Activated CD4-positive, alpha-beta T cell treated with anti-CD3 and anti-CD28 coated beads for 36 hours (primary cell): ENCODE measurements at places on chromosomes 2 and 18.
A peak's percentile ranks its signal among the peaks of the same experiment; 100 is the strongest.

DNA sequence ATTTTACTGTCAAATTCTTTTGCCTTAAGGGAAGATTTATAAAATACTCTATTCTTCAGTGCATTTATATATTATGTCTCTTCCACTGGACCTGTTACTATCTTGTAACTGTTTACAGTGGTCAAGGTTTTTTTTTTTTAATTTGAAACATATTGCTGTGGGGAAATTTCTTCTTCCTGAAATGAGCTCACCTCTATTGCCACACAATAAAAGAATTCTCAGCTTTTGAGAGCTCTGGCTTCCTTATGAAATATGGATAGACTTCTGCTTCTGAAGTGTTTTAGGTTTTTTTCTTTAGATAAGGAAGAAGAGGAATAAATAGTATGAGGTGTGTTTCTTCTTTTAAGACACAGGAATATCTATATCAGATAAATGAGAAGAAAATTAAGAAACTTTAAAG lies 7.7 kb downstream of the VRK2 start:
- DNase-seq: no peak

DNA sequence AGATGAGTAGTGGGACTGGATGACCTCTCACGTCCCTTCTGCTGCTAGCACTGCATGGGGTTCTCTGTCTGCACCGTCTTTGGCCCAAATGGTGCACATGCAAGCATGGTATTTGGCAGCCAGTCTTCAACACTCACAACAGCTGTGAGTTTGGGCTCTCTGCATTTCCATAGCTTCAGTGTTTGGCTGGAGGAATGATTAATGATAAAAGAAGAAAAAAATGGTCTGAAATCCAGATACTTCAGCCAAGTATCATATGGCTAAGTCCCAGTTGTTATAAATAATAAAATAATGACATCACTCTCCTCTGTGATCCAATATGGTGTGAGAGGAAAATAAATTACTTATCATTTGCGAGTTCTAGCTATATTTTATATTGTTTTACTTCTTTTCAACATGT lies 173.3 kb downstream of the DCDC2C start:
- no peak for DNase-seq

DNA sequence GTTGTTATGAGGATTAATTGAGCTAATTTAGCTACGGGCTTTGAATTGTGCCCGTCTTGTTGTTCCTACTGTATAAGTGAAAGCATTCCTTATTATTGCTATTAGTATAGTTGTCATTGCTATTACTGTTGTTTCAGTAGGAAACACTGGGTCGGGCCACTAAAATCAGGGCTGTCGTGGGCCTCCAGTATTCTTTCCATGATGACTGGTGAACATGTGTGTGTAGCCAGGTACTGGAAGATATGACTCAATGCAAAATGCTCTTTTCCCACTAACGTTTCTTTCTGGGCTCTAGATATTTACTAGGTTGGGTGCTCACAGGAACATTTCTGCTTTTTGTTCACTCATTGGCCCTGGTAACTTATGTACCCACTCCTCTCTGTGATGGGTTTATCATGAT lies 4.9 kb downstream of the TTL start:
- peak; percentile 51 for DNase-seq

DNA sequence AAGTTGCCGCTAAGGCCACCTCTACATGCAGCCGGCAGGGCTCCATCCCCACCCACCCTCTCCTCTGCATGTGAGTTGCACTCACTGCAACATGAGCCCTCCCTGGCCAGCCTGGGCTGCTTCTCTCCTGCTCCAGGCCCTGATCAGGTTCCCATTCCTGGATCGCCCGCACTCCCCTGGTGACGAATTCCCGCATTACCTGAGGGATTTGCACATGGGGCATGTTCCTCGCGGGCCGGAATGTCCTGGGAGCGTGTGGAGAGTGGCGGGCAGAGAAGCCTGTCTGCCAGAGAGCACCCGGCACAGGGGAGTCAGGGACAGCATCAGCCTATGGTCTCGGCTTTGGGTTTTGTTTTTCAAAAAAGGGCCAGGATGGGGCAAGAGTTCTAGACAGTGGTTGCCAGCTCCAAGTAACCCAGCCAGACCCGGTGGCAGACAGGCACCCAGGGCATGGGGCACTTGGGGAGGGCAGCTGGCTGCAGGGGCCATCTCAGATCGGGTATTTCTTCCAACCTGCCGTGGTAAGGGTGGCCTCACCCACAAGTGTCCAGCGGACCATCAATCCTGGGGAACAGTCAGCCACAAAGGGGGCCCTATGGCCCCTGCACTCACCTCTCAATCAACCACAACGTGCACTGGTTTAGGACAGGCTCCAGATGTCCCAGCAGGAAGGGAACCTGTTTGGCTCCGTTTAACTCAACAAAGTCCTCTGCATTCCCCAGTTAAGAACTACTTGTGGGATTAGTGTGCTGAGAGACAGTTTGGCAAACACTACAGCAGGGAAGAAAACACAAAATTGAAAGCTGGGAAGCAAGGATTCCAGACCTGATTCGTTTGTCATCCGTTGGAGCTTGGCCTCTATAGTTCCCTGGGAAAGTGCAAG lies 187.7 kb downstream of the SMAD7 start:
- DNase-seq: no peak

- no peak for DNase-seq
Measured at GRCh38 chr18:69217196-69218000, 183.3 kb upstream of the DOK6 start.

GRCh38 chr2:174591740-174592139 lies 5.9 kb downstream of the WIPF1 start:
- DNase-seq: no peak

GRCh38 chr18:23237524-23238151 lies 102.4 kb downstream of the CABLES1 start:
- DNase-seq: peak; percentile 79

DNA sequence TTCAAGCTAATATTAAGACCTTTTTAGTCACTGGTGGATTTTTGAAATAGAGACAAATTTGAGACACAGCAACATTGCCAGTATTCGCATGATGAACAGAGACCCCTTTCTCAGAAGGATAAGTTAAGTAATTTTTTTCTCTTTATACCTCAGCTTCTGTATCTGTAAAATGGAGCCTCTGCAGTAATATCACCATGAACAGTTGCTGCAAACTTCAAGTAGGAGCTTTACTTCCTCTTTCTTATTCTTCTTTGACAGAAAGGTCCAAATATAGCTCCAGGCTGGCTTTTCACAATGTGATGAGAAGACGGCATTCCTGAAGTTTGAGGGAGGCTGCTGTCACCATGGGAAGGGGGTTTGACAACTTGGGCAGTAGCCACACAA lies 158.7 kb downstream of the TDRD15 start:
- DNase-seq: no peak

DNA sequence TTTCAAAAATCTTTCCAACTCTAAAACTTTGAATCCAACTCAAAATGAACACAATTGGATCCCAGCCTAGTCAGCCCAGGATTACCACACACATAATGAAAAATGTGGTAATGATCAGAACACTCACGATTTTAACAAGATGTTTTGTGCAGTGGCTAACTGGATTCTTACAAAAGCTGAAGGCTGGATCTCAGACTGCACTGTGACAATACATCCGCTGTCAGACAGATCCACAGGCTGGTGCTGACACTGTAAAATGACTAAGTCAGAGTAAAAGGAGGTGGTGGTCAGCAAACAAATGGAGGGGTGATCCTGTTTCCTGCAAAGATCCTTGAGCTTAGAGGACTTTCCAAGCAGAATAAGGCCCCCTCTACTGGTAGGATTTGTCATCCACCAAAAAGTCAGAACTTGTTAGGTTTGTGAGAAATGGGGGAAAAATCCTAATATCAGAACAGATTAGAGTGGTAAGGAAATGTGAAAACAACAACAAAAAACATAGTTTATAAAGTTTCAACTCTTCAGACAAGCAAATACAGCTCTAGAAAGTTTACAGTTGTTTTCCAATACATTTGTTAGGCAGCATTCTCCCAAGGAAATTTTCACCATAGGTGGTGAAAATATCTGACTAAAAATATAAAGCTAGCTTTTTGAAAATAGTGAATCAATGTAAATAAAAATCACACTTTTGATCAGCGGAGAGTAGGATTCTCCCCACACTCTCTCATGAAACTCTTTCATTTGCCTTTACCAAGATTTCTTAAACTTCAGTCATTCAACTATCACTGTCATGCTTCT lies 211.9 kb downstream of the AGPS start:
- DNase-seq: no peak

GRCh38 chr2:60710707-60711106 lies 45.4 kb upstream of the PAPOLG start:
- no peak for DNase-seq

- DNase-seq: no peak
Measured at GRCh38 chr2:236393101-236393500, 128.9 kb upstream of the ASB18 start.

- DNase-seq: no peak
Measured at GRCh38 chr2:224645722-224646121, 60.6 kb upstream of the CUL3 start.

- peak; percentile 15 for DNase-seq
Measured at GRCh38 chr2:96345438-96345837, 9.9 kb downstream of the NCAPH start.

GRCh38 chr18:48295586-48296311 lies 113.4 kb downstream of the ZBTB7C start:
- DNase-seq: no peak

- DNase-seq: no peak
Measured at GRCh38 chr2:12469141-12469561, 247.6 kb upstream of the TRIB2 start.

- no peak for DNase-seq
Measured at GRCh38 chr2:28250006-28250405, 142.7 kb upstream of the FOSL2 start.

- no peak for DNase-seq
Measured at GRCh38 chr2:108571286-108571685, 37.0 kb downstream of the LIMS1 start.

- DNase-seq: peak; percentile 15
Measured at GRCh38 chr2:16617282-16618266, 48.1 kb downstream of the CYRIA start.

DNA sequence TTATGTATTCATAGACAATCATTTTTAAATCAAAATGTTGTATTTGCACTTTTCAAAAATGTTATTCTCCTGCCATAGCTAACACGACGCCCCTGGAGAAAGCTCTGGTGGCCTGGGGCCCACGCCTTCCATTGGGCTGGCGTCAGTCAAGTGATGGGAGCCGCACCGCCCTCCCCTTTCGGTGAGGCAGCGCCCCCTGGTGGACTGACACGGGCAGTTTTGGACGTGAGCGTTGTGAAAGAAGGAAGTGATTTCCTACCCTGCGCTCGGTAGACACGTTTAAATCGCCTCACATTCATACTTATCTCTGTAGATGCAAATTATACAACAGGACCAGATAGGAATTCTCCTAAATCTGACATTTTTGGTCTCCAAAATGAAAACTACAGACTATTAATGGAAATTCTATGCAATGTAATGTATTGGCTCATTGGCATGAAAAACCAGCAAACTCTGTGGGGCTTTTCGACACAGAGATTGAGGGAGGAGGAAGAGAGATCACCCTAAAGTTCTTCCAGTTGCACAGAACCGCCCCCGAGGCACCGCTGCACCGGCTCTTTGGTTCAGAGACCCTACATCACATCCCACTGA lies 326.2 kb upstream of the SOX11 start:
- DNase-seq: peak; percentile 83

DNA sequence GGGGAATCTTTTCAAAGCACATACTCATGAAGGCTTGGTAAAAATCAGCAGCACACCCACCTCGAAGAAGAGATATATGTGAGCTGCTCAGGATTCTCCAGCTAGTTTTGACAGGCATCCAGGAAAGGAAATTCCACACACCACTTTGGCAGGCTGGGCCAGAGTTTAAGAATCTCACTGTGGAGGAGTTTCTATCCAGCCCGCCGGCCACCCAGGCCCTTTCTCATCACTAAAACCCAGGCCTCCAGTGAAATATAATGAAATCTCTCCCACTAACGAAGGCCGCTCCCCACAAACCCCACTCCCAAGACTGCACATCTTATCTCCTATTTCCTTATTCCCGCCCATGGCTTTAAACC lies 202.0 kb downstream of the GLI2 start:
- DNase-seq: no peak

DNA sequence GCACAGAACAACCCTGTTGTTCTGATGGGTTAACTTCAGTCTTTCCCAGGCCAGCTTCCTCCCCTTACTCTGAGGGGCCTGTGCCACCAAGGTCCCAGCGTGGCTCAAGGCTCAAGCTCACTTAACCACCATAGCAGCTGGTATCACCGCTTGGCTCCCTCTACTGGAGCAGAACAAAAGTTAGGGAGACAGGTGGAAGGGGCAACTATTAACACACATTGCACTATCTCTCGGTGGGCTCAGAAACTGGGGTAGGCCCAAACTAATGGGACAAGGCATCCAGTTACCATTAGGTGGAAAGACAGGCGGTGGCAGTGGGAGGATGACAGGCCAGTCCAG lies 88.7 kb upstream of the ATL2 start:
- DNase-seq: peak; percentile 46

DNA sequence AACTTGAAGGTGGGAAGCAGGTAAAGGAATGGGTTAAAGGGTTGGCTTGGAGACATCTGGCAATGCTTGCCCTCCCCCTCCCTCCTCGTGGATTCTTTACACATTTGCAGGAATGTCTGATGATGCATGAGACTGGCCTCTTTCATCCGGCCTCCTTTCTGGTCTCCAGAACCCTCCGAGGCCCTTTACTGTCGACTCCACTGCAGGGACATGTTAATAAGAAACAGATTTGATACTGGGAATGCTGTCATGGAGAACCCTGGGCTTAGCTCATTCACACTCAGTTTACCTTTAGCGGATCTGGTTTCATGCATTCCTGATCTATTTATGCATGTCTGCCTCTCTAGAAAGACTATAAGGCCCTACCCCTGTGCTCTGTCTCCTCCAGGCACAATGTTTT lies 238.7 kb downstream of the TGIF1 start:
- no peak for DNase-seq

DNA sequence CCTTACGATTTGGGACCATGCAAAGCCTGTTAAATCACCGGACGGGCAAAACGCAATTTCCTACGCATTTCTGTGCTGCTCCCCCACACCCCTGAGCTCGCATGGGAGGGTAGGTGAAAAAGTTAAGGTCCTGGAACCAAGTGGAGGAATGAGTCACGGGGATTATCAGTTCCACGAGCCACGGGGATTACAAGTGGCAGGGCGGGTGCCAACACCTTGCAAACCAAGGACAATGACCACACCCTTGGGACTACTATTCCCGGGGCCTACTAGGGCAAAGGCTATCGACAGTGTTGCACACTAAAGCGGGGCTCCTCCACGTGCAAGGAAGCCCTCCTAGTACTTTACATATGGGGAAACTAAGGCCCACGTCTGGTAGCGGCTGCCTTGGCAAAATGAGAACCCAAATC lies 447 bp downstream of the RETSAT start:
- peak; percentile 37 for DNase-seq

DNA sequence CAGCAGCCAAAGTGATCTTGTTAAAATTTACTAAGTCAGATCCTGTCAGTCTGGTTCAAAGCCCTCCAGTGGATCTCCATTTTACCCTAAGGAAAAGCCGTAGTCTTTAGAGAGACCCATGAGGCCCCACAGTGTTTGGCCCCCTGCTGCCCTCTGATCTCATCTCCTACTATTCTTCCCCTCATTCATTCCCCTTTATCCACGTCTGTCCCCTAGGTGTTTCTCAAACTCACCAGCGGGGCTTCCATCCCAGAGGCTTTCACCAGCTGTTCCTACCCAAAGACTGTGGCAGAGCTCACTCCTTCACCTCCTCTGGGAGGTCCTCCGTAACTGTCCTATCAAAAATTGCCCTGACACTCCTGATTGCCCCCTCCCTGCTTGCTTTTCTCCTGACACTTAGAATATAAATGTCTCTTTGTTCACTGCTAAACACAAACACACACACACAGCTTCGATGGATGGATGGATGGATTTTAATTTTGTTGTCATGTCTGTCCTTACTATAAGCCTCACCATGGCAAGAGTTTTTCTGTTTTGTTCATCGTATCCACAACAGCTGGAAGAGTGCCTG lies 26.1 kb downstream of the LIMS1 start:
- no peak for DNase-seq

GRCh38 chr2:15748736-15749323 lies 157.2 kb downstream of the DDX1 start:
- DNase-seq: peak; percentile 52
